K562 (cell line): ENCODE measurements at places on chromosomes 3 and 15.

GRCh38 chr3:23682646-23683045 is 123.1 kb upstream of the UBE2E1 start:
- no peak for DNase-seq

DNA sequence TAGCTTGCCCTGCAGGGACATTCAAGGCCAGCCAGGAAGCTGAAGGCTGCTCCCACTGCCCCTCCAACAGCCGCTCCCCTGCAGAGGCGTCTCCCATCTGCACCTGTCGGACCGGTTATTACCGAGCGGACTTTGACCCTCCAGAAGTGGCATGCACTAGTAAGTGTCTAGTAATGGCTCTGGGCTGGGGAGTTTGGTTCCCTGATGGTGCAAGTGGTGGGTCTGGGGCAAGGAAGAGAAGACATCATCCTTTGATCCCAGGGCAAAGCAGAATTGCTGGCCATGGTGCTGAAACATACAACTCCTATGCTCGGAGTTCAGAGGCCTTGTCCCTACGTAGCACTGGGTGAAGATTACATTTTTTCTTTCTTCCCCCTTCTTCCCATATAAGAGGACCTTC is 311.4 kb downstream of the EPHB1 start:
- DNase-seq, result peak; percentile 24

GRCh38 chr3:158140396-158140795 is 30.5 kb downstream of the RSRC1 start:
- no peak for DNase-seq

DNA sequence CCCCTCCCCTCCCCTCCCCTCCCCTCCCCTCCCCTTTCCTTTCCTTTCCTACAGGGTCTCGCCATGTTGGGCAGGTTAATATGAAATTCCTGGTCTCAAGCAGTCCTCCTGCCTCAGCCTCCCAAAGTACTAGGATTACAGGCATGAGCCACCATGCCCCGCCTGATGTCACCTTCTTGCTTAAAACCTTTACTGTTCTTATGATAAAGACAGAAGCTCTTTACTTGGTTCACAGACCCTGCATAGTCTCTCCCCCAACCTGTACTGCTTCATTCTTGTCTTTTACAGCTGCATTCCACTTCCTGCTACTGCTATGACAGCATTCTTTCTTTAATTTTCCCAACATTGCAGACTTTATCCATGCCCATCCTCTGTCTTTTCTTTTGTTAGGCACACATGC is 20.8 kb downstream of the MED12L start:
- DNase-seq, result no peak

- DNase-seq, result no peak
These were observed 3.4 kb downstream of the PIGZ start for GRCh38 chr3:196965112-196965803.

DNA sequence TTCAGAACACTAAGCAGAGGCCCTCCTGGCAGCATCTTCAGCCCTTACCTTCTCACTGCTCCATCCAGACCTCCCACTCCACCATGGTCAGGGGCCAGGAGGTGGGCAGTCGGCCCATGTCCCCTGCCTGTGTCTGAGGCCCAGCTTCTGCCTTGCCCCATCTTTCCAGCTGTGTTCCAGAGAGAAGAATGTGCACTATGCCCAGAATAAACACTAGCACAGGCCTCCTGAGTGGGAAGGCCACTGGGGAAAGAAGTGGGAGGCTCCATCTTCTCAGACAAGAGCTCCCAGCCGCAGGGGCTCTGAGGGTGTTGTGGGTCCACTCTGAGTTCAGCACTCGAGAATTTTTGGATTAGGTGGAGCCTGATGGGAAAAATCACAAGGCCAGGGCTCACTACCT is 44.5 kb downstream of the ADCY5 start:
- DNase-seq, result no peak

- peak; percentile 84 for DNase-seq
These were observed 29.0 kb upstream of the ZMAT3 start for GRCh38 chr3:179100652-179101051.

GRCh38 chr3:46095307-46095706 is 68.0 kb upstream of the XCR1 start:
- DNase-seq, result no peak

DNA sequence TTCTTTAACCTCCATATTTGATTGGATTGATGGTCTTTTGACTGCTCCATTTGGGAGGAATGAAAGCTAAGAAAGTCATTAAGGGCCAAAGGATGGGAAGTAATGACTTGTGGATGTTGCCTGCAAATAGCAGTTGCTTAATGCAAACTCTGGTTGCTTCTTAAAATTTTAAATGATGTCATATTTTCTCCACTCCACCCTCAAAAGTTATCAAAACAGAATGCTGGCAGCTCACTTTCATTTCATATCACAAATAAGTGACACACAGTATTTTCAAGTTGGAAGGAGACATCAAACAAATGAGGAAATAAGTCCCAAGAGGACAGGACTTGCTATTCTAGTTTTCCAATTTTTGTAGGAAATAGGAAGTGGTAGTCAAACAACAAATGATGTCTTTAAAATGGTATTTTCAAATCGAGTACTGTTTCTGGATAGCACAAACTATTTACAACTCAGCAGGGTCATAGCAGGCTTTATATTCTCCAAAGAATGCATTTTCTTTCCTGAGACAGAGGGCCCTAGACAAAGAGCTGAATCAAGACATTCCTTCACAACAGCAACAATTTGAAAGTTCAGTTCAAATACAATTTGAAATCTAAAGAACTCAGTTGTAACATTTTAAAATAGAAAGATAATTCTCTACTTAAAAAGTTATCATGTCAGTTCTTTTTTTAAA is 165.1 kb upstream of the UBE2E1 start:
- no peak for DNase-seq

DNA sequence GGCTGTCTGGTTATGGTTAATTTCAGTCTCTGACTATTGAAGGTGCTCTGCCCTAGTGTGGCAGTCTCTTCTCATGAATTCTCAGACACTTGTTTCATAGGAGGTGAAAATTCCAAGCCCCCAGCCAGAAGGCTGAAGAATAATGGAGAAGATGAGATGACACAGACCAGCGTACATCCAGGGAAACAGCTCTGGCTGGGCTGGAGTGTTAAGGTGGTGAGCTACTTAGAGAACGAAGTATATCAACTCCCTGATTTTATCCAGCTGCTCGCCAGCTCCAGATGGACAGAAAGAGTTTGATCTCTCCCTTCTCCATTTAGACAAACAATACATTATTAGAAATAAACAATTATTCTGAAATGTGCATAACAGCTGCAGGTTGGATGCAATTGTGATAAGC is 494.5 kb upstream of the RGMA start:
- no peak for DNase-seq
